Smooth muscle cell of bladder (primary cell): ENCODE measurements at places on chromosomes 12 and 14. TPM values are rescaled to one million over a fixed set of nuclear protein-coding genes. Genes with fewer than 3 reads are reported as not detected.

Gene PSME1
- total RNA-seq = 104 and 134 TPM in 2 replicates

Gene DACT1
- total RNA-seq = 44.8 and 78.7 TPM in 2 replicates

Gene NTF3
- 0.09 and 0.28 TPM in 2 replicates for total RNA-seq

Gene MARK3
- total RNA-seq = 69.8 and 86.5 TPM in 2 replicates

Gene CCDC177
- total RNA-seq = under 0.01 TPM in 2 replicates

Gene MGST1
- total RNA-seq = 66.4 and 69.8 TPM in 2 replicates

Gene NRIP2
- not detected in 2 replicates for total RNA-seq

Gene GPR135
- total RNA-seq = 2.1 and 3.2 TPM in 2 replicates

Gene NELL2
- total RNA-seq = not detected in 2 replicates

Gene EMP1
- 20.7 and 21.3 TPM in 2 replicates for total RNA-seq

Gene CEBPE
- total RNA-seq = not detected in 2 replicates

Gene STON2
- 0.28 and 0.46 TPM in 2 replicates for total RNA-seq
